ENCODE measurements at places on chromosomes 7 and 10.

GRCh38 chr7:139820089-139820488, 9.0 kb upstream of the TBXAS1 start:
- no peak for DNase-seq

DNA sequence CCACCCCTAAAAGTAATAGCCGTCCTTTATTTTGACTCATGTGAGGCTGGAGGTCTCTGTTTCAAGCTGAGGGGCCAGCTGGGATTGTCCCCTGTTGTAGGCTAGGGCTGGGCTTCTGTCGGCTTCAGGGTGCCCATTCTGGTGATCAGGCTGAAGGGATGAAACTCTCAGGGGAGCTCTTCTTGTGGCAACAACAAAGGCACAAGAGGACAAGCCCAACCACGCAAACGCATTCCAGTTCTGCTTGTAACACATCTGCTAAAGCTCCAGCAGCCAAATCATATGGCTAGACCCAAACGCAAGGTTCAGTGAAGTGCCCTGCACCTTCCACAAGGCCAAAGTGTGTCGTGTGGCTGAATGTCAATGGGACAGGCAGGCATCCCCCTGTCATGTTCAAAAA, 405.7 kb downstream of the INHBA start:
- DNase-seq = no peak

GRCh38 chr10:118842843-118843624, 88.3 kb upstream of the CACUL1 start:
- no peak for DNase-seq

DNA sequence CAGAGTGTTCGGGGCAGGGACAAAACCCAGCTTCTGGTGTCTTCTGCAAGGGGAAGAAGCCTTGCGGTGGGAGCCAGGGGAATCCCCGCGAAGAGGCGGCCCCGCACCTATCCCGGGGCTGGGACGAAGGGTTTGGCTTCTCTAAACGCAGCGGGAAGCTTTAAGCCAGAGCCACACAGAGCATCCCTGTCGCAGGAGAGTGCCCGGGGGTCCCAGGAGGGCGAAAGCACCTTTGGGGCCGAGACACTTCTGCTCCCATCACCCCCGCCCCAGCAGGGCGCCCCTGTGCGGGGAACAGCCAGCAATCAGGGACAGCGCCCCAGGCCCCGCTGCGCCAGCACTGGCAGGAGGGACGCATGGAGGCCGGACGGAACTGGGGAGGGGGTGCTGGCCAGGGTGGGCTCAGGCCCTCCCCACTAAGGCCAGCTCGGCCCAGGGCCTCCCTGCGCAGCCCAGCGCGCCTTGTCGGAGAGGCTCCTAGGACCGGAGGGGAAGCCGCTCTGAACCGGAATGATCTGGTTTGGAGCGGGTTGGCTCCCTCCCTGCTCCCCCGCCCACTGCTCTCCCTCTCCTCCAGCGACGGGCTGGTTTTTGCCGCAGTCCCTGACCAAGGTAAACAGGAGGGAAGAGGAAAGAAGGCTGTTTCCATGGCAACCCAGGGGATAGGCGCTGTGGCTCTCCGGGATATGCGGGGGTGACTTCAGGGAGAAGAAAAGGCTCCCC, 63.9 kb downstream of the TMEM209 start:
- no peak for DNase-seq

DNA sequence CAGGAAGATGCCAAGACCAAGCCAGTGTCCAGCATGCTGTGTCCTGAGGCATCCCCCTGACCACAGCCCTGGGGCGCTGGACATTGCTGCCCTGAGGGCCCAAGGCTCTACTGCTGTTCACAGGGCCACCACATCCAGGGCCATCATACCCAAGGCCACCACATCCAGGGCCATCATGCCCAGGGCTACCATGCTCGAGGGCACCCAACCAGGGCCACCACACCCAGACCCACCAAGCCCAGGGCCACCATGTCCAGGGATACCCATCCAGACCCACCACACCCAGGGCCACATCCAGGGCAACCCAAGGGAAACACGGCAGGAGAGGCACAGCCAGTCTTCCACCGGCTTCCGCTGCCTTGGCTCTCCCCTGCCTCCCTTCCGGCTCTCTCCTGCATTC, 17.1 kb downstream of the STK32C start:
- no peak for DNase-seq

DNA sequence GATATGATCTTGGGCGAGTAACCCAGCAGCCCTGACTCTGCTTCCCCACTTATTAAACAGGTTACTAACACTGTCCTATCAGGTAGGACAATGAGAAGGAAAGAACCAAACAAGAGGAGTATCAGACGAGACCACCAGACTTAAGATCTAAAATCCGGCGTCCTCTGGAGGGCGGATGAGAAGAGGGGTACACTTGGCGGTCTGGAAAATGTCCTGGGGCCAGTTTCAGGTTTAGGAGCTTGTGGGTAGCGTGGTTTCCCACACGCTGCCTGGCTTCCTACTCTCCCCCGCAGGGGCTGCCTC, 635 bp downstream of the ZNF32 start:
- no peak for DNase-seq

GRCh38 chr10:101889256-101890210, 45.9 kb upstream of the KCNIP2 start:
- peak; percentile 15 for DNase-seq

DNA sequence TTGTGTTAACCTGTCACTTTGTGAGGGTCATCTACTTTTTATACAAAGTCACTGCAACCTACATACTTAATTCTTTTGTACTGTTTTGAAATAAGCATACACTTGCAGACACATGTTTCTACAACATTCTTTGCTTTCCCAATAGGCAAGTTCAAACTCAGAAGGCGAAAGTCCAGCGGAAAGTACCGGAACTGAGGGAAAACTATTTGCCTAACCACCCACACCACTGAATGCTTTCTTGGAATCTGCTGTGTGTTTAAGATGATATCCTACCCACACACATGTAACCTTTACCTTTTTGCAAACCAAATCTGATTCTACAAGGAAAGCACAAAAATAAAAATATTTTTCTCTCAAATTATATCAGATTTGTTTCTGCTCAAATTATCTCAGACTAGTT, 139.4 kb upstream of the AGR3 start:
- no peak for DNase-seq

DNA sequence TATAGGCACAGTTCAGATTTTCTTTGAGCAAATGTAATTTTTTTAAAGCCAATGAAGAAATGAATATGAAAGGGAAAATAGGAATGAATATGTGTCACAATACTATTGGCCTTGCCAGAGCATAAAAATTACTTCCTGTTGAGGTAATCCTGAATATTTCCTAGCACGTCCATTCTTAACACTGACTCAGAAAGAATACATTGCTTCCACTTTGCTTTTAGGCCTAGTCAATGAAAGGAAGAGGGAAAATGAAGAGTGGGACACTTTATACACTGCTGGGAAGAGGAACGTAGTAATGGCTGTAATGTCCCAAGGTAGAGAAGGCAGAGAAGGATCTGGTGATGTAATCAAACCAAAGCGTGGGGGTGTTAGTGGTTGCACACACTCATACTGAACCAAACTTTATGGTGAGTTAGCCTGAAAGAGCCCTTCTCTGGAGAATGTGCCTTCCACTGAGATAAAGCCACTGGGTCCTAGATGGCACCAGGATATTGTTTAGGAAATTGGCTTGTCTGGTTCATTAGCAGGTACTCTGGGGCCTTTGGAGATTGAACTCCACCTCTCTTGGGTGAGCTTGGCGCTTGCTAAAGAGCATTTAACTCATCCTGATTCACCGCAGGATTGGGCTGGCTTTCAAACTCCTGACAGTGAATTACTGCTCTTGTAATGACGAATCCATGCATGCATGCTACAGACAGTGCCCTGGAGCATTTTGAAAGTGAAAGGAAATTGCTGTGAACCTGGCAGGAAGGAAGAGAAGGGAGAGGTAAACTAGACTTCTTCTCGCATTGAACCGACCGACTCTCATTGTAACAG, 254.9 kb downstream of the KIAA1217 start:
- no peak for DNase-seq

- no peak for DNase-seq
These were observed 36.5 kb upstream of the SVIL start for GRCh38 chr10:29671228-29671780.

DNA sequence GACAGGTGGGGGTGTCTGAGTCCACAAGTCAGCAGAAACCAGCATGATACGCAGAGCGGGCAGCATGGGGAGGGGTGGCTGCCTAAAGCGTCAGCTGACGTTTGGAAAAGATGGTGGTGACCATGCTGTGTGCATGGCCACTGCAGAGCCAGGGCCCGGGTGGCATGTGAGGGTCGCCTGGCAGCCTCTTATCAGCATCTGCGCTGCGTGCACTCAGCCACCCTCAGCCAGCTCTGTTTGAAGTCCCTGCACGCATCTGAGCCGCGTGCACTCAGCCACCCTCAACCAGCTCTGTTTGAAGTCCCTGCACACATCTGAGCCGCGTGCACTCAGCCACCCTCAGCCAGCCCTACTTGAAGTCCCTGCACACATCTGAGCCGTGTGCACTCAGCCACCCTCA, 61.5 kb downstream of the WDR37 start:
- no peak for DNase-seq

DNA sequence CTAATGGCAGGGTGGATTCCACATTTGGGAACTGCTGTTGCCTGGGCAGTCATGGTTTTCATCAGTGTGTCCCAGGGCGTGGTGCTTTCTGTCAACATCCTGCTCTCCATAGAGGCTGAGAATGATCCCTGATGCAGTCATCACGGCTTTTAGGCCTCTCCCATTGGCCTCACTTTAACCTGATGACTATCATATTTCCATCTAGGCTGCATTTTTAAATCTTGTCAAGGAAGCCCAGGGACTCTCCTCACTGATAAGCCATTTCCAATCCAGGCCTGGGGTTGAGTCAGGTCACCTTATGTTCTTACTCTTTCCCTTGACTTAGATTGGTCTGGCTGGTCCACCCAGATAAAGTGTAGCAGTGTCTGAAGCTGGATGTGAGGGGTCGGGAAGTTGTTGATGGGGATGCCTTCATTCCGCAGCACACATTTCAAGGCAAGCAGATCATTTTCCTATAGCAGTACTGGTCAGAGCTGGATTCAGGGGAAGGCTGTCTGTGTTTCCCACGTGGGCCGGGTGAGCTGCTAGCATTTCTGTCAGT, 177.0 kb downstream of the AUTS2 start:
- DNase-seq = no peak

DNA sequence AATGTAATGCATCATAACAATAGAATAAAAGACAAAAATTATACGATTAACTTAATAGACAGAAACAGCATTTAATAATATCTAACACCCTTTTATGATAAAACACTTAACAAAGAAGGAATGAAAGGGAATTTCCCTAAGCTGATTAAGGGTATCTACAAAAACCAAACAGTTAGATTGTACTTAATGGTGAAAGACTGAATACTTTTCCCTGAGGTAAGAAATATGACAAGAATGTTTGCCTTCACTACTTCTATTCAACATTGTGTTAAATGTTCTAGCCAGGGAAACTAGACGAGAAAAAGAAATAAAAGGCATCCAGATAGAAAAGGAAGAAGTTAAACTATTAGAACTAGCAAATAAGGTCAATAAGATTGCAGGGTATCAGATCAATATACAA, 276.9 kb downstream of the BAMBI start:
- no peak for DNase-seq

GRCh38 chr10:3825862-3826351, 40.9 kb upstream of the KLF6 start:
- no peak for DNase-seq

DNA sequence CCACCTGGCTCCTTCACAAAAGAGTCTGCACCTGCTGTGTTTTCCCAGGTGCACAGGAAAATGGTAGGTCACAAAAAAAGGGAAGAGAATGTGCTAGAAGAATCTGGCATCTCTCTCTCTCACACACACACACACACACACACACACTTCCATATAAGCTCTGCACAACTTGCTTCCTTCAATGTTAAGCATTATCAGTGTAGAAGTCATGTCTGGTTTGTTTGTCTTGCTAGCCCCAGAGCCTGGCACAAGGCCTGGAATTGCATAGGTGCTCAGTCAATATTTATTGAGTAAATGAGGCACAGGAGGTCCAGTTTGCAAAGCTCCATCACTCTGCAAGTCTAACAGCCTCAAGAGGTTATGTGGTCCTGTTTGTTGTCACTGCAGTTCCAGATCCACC, 867.3 kb upstream of the AUTS2 start:
- DNase-seq = no peak

GRCh38 chr10:116766837-116767634, 24.7 kb upstream of the HSPA12A start:
- no peak for DNase-seq

DNA sequence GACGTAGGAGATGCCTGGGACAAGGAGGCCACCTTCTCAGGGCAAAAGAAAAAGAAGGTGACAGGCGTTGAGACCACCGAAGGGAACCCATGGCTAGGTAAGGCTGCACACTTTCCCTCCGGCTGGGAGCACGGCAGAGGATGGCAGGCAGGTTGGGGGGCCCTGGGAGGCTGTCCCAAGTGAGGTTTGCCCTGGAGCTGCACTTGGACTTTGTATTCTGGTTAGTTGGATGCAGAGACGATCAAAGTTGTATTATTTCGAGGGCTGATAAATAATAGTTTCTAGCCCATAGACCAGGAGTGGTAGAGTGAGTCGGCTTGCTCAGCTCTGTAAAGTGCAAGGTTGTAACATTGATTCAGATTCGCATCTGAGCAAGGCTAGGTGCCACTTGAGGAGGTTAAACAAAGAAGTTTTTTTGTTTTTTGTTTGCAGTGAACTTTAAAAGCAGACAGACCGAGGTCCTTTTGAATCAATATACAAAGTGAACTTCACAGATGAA, 608 bp downstream of the ENTPD7 start:
- no peak for DNase-seq

GRCh38 chr7:148447221-148447849, 143.2 kb upstream of the C7orf33 start:
- DNase-seq = no peak

- DNase-seq = no peak
These were observed 117.2 kb downstream of the SRI start for GRCh38 chr7:88102675-88103074.

GRCh38 chr10:31129880-31130405, 98.3 kb upstream of the ZNF438 start:
- no peak for DNase-seq

DNA sequence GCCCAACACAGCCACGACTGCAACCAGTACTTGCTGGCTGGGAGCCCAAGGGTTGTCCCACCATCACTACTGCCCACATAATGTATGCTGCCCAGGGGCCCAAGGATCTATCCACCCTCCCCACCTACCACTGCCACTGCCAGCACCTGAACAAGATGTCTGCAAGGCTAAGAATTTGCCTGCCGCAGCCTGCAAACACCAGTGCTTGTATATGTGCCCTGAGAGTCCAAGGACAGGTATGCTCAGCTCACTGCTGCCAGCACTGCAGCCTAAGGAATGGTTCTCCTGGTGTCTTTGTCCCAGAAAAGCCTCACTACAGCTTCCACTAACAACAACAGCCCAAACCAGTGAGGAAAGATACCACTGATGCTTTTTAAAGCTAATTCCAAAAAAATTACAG, 1174.0 kb downstream of the SORCS1 start:
- no peak for DNase-seq

- no peak for DNase-seq
These were observed 356.2 kb upstream of the NFE2L3 start for GRCh38 chr7:25795824-25796235.

- DNase-seq = no peak
These were observed 652 bp downstream of the PCGF5 start for GRCh38 chr10:91220954-91221675.

GRCh38 chr7:81393018-81393417, 376.8 kb downstream of the HGF start:
- DNase-seq = no peak

- DNase-seq = no peak
These were observed 31.9 kb downstream of the DUSP5 start for GRCh38 chr10:110529596-110530011.

- DNase-seq = no peak
These were observed 20.8 kb downstream of the LOXL4 start for GRCh38 chr10:98246911-98247805.

GRCh38 chr10:97850446-97850845, 803 bp downstream of the GOLGA7B start:
- no peak for DNase-seq
